ENCODE measurements at places on chromosomes 3 and 15.

GRCh38 chr3:177481329-177481728, 284.0 kb upstream of the TBL1XR1 start:
- DNase-seq, result no peak

- DNase-seq, result no peak
These were observed 54.8 kb downstream of the LIPC start for GRCh38 chr15:58486564-58486963.

DNA sequence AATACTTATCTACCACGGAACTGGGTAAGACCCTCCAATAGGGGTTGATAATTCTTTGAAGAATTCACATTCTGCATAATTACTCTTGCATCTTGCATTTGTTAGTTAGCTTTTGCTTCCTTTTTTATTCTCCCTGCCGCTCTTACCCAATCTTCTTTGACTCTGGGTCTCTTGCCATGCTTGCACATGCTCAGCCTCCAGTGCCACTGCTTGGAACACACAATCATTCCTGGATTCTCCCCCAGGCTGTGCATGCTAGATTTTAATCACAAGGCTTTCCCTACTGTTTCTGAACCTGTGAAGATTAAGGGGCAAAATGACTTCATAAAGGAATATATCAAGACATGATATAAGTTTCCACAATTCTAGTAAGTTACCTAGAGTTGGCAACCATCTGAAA, 133.1 kb downstream of the IL1RAP start:
- no peak for DNase-seq

DNA sequence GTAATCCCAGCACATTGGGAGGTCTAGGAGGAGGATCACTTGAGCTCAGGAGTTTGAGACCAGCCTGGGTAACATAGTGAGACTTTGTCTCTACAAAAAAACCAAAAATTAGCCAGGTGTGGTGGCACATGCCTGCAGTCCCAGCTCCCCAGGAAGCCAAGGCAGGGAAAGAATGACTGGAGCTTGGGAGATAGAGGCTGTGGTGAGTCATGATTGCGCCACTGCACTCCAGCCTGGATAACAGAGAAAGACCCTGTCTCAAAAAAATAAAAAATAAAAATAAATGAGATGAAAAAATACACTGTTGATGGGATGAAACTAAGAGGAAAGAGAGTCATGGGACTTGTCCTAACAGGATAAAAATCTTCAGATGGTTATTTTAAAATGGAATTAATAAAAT, 137.6 kb downstream of the IMPG2 start:
- DNase-seq, result no peak

DNA sequence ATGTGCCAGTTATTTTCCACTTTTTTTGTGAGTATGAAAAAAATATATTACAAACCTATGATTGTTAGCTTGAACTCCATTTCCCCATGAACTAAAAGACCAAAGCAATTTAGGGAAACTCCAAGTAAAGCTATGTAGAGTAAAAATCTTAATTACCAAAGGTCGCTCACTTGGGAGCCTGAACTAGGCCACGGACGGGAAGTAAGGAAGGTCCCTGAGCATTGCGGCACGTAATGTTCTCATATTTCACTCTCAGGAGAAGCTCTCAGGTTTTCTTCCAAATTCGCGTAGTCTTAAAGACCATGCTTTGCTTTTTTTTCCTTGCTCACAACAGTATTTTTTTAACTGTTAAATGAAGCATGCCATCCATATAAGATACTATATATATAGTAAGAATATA, 215.3 kb upstream of the RARB start:
- no peak for DNase-seq

GRCh38 chr15:81191701-81192100, 5.0 kb upstream of the IL16 start:
- no peak for DNase-seq

DNA sequence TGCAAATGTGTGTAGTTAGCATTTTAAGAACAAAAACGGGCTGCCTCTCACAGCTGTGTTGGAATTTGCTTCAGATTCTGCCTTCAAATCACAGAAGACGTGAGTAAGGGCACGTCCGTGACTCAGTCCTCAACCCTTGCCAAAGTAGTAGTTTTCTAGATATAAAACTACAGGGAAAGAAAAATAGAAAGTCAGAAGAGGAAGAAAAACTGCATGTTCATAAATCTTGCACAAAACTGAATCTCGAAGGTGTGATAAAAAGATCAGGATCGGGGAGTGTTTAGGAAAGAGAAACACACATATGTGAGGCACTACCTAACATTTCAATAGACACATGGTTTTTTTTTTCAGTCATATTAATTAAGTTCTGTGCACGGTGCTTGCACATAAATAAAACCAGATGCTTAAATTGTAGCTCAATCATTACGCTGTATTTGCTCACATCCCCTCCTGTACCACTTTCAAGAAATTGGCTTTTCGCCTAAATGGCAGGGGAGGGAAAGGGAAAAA, 71.7 kb downstream of the P3H2 start:
- no peak for DNase-seq

DNA sequence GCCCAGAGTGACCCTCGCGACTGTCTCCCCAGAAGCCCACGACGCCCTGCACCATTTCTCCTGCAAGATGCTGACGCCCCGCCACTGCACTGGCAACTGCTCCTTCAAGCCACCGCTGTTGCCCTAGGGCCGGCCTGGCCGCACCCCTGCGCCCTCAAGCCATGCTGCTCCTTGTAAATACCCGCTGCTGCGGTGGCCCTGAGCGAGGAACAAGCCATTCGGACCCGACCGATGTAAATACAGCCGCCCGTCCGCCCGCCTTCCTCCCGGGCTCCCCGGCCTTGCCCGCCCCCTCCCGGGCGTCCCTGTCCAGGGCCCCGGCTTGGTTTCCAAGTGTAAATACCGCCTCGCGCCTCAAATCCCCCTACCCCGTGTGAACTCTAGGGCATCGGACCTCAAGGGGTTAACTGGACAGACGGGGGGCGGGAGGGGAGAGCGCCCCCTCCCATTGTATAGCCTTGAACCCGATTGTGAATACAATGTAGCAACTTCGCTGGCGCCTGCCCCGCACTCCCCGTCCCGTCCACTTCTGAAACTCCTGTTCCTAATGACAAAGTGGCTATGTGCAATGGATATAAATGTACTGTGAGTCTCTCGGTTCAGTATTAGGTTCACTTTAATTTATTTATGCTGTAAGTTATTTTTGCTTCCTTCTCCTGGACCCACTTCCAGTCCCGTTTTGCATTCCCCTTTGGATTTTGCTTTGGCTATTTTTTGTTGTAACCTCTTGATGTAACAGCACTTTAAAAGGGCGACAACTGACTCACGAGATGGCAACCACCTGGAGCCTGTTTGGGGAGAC, 5.9 kb downstream of the RNU6-1 start:
- DNase-seq, result no peak

DNA sequence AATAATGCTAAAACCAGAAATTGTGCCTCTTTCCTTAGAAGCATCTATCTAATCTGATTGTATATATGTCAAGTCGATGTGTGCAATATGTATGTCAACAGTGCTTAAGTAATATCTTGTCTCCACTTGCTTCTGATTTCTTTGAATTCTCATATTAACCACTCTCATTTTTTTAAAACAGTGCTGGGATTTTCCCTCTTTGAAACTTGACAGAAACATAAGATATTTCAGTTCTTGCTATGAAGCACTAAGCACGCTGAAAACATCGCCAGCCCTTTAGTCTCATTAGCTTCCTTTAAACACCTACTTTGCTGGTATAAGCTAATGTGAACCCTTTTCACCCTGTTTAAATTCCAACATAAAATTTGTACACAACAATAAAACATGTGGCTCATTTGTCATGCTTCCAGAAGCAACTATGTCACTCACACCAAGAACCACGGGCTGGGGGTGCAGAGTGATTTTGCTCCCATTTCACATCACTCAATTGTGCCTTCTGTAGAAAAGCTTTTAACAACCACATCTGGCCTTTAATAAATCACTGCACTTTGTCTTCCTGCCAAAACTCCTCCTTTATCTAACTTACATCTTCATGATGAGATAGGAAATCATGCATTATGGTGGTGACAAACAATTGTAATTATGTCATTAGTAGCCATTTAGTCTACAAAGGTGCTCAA, 185.2 kb downstream of the FOXP1 start:
- DNase-seq, result peak; percentile 44

- DNase-seq, result no peak
These were observed 15.1 kb downstream of the SLC6A20 start for GRCh38 chr3:45781271-45781670.

DNA sequence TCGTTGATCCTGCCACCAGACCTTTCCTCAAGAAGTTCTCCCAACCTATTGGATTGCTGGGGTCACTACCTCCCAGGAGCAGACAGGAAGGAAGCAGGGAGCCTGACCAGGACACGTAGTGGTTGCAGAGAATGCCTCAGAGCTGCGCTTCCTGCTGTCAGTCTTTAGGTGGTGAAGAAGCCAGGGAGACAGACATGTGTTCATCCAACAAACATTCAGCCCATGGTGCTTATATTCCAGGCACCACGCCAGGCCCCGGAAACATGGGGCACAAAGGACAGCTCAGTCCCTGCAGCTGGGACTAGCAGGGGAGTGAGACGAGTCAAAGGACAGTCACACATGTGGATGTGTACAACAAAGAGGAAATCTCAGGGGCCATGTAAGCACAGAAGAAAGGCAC, 26.0 kb upstream of the CORO2B start:
- no peak for DNase-seq

GRCh38 chr15:69897471-69898237, 200.1 kb downstream of the TLE3 start:
- DNase-seq, result no peak

DNA sequence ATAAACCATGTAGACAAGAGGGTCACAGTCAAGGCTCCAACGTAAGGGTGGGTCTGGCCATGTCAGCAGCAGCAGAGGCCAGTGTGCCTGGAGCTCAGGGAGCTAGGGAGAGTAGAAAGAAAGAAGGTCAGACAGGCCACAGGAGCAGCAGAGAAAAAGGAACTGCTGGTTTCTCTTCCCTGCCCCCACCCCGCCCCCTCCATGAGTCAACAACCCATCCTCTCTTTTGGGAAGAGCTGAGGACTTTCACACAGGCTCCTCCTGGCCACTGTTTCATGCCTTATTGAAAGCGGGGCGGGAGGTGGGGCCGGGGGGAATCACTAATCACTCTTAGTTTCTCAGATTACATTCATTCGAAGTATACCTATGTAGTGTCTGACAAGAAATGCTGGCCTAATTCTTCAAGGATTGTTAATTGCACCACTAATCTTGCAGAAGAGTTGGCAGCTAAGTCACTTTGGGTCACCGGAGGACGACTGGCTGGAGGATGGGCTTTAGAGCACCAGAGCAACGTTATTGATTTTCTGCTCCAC, 9.1 kb upstream of the SCG3 start:
- DNase-seq, result no peak

DNA sequence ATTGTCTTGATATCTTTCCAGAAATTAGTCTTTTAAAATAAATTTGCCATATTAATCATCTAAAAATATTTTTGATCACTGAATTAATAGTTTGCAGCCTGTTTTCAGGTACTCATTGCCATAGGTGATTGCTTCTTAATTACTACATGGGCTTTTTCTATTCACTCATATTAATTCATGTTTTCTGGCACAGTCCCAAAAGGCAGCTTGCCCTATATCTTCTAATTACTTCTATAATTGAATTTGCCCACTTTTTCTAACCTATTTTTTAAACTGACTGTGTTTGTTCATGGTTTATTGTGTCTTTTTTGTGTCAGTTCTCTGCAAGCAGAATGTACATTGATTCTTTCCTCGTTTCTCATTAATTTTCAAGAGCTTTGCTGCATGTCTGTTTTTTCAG, 85.7 kb upstream of the SOX2 start:
- DNase-seq, result no peak

DNA sequence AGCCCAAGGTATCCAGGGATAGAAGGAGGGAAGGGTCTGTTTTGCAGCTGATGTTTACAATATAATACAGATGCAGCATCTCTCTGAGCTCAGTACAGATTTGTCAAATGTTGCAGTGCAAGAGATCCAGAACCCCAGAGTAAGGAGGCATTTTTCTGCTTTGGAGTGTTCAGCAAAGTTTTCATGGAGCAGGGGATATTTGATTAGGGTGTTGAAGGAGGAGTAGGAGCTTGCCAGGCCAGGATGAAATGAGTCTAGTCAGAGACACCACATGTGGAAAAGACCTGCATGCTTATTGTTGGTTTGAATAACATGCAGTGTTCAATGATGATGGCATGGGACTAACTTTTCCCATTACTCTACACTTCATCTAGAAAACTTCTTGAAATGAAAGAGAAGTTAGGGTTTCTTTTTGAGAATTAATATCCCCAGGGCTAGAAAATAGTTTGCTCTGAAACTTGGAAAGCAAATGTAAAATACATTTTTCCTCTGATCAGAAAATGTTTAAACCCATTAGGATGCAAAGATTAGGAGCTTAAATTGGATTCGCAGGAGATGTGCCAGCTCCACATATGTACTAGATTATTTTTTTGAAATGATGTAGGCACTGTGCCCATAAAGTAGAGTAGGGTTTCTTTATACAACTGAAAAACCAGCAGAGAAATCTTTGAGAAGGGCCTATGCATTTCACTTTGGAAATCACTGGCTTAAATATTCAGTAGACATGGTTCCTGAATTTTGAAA, 243.8 kb downstream of the CACNA2D3 start:
- no peak for DNase-seq

- DNase-seq, result no peak
These were observed 300.0 kb downstream of the PTPRG start for GRCh38 chr3:61861410-61861809.

GRCh38 chr3:148828136-148828690, 602 bp downstream of the CPB1 start:
- DNase-seq, result no peak

DNA sequence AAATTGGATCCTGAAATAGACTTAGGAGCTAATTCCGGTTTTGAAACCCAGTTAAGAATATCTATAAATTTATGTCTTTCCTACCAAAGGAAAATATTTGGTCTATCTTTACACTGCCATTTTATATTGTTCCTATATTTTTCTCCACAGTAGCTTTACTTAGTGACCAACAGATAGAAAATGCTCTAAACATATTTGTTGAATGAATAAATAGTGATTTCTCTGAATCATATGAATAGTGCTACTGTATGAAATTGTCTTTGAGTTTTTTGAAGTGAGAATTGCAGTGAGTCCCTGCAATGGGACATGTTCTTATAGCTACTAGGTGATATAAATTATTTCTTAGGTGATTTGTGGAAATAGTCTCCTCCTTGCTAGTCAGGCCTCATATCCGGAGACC, 18.5 kb upstream of the EID1 start:
- DNase-seq, result no peak
